Immature natural killer cell (primary cell): ENCODE measurements at places on chromosomes 6 and 20.

- no peak for DNase-seq
Observed at GRCh38 chr20:17871886-17872285, 96.7 kb downstream of the SNX5 start.

DNA sequence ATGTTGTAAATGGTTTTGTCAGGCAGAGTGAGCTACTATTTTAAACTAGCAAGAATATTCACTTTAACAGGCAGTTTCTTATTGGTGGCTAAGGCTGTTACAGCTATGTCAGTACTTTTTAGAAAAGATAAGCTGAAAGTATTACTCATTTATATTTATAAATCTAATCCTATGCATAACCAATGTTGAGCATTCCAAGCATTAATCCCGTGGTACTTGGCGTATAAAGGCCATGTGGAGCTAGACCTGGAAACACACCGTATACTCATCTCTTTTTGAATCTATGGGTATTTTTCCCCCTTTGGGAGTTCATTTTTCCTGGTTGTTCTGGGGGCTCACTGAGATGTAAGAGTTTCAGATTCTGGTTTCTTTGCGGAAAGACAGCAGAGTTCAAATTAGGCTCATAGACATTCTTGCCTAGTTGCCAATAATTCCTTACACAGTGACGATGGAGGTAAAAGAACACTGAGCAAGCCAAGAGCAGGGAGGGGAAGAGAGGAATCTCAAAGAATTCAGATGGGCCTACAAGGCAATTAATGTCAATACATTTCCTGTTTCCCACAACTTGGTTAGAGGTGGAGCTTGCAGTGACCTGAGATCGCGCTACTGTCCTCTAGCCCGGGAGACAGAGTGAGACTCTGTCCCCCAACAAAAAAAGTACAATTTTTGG, 211.5 kb downstream of the SOX4 start:
- no peak for DNase-seq

- no peak for DNase-seq
Observed at GRCh38 chr20:258963-259362, 1.4 kb downstream of the DEFB132 start.

GRCh38 chr6:148758492-148758891, 11.7 kb downstream of the UST start:
- peak; percentile 58 for DNase-seq
